ENCODE measurements at places on chromosomes 11 and 22.

DNA sequence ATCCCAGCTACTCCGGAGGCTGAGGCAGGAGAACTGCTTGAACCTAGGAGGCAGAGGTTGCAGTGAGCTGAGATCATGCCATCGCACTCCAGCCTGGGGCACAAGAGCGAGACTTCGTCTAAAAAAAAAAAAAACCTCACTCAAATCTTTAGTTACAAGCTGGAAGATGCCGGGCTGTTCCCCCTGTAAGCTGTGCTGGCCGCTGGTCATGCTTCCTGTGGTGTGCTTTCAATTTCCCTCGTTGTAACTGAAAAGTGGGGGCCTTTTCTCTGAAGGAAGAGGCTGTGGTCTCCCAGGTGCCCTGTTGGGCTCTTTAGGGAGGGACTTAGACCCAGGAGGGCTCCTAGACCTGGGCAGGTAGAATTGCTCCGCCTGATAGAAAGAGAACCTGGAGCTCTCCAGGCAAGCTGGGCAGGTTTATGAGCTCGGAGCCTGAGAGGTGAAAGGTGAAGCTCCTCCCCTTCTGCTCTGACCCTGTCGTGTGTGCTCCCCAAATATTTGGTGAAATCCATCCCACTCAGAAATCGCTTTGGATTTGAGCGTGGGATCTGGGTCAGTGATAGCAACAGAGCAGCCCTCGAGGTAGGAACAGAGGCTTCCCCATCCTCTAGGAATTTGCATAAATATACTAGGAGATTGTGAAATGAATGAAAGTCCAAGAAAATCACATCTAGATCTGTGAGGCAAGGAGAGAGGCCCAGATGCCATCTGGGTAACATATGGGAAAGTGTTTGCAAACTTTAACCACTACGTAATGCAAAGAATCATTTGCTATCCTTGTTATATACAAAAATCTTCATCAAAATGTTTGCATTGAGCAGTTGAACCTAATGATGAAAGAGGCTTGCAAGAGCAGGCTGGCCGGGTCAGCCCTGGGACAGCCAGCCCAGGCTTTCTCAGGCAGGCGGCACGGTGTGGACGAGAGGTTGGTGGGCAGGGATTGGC lies 154.3 kb downstream of the FBXO7 start:
- no peak for DNase-seq

- no peak for DNase-seq
These were observed 331.1 kb upstream of the ARHGAP42 start for GRCh38 chr11:100356035-100356434.

DNA sequence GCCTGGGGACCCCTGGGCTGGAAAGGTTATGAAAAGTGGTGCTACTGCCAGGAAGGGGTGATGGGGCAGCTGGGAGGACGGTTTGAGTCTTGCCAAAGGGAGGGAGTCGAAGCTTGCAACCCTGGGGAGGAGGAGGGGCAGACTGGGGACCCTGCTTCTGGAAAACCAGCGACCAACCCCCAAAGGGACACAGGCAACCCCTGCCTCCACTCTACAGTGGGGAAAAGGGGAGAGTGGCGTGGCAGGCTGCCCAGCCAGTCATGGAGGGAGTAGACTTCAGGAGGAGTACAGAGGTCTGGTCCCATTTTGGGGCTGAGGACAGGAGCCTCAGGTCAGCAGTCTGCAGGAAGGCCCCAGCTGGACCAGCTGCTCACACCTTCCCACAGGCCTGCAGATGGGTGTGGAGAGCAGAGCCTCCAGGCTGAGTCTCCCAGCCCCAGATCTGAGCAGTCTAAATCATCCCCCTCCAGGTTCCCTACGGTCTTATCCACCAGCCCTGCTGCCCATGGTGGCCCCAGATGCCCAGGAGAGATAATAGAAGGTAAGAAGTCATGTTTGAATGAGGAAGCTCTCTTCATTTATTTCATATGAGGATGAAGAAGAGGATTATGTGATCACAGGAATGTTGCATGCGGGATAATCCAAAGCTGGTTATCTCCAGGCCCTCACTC lies 3.3 kb downstream of the DDT start:
- no peak for DNase-seq

GRCh38 chr22:36405671-36406538 lies 18.1 kb upstream of the MYH9 start:
- DNase-seq, result peak; percentile 43

DNA sequence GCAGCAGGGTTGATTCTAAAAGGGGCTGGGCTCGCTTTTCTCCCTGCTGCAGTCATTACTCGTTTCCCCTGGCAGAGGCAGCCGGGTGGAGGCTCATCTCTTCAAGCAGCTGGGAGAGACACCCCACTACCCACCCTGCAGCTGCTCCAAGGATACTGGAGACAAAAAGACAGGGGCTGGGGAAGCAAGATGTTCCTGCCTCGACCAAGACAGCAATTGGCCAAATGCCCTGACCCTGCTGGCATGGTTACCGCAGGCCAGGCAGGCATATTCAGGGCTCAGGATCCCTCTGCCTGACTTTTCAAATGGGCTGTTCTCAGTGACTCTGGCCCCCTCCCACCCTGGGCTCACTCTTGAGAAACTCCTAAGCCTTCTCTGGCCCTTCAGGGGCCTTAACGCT lies 6.8 kb upstream of the RGL4 start:
- no peak for DNase-seq

Data from stimulated activated CD4-positive, alpha-beta T cell treated with anti-CD3 and anti-CD28 coated beads, Interleukin-1b, Interleukin-23, amount 100 ng/mL, for 48 hours (primary cell).